ENCODE measurements at places on chromosomes 11 and 22.

GRCh38 chr22:48644108-48644507, 1183.6 kb downstream of the BRD1 start:
- DNase-seq, result no peak

DNA sequence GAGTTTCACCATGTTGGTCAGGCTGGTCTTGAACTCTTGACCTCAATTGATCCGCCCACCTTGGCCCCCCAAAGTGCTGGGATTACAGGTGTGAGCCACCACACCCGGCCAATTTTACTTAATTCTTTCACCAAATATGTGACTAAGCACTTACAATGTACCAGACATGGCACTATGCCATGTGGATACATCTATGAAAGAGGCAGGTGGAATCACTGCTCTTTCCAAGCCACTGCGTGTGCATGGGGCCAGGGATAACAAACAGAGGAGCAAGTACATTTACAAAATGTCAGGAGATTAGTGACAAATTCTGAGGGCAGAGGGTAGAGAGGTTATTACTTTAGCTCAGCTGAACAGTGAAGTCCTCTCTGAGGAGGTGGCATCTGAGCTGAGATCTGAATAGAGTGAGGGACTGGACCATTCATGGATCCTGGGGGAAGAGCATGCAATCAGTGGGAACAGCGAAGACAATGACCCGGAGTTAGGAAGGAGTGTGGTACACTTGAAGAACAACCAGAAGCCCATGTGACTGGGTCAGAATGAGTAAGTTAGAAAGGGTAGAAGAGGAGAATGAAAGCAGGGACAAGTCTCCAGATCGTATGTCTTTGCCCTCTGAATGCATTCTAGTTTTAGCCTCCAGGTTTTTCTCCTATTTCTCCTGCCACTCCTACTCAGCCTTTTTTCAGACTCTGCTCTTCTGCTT, 38.3 kb upstream of the GRAMD1B start:
- no peak for DNase-seq

DNA sequence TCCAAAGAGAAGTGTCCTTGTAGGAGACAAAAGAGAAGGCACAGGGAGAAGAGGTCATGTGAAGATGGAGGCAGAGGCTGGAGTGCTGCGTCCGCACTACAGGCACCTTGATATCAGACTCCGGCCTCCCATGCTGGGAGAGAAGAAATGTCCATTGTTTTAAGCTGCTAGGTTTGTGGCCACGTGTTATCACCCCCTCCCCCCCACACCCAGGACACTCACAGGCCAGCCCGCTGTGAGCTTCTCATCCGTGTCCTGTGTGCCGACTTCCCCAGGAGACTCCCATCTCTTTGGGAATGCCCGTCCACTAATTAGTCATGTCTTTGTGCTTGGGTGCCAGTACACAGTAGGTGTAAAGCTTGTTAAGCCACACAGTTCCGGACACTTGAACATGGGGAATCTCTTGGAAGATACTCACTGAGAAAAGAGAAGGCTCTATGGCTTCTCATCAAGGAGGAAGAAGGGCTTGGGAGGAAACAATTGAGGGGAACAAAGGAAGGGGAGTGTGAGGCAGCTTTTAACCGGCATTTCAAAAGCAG, 1234.7 kb downstream of the TBC1D22A start:
- no peak for DNase-seq

- DNase-seq, result no peak
These were observed 42.2 kb upstream of the CD44 start for GRCh38 chr11:35096723-35097122.

DNA sequence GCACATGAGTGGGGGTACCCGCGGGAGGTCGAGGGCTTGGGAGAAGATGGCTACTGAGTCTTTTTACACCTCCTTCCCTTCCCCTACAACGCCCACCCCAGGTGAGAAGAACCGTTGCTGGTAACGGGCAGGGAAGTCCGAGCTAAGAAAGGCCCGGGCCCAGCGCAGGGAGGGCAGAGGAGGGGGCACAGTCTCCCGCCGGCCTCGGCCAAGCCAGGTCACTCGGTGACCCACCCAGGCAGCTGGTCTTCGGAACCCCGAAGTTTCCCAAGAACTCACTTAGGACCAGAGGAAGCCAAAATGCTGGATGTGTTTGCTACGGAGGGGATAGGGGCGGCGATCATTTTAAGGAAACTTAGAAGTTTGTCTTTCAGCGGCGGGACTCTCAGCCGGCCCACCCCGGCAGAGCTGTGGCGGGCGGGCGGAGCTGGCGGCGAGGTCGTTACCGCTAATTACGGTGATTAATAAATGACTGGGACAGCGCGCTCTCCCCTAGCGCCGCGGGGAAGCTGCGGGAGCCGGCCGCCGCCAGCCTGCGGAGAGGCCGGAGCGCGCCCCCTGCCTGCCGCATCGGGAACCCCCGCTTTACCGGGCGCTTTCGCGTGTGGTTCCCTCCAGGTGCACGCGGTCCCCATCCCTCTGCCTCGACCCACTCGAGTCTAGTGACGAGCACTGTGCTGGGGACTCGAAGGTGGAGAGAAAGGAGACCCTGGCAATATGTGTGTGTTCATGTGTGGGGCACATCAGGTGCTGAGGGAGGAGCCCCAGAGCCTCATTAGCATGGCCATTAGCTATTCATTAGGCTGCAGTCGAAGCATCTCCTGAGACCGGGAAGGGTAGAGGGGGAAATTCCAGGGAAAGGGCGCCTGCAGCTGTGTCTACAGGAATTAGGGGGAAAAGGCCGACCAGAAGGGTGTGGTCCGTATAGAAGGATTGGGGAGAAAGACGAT, 945 bp downstream of the ROBO3 start:
- no peak for DNase-seq

GRCh38 chr22:43853328-43853931, 8.9 kb downstream of the SULT4A1 start:
- no peak for DNase-seq

GRCh38 chr22:19476023-19476422, 3.0 kb downstream of the UFD1 start:
- no peak for DNase-seq

- no peak for DNase-seq
These were observed 96.2 kb downstream of the PDHX start for GRCh38 chr11:35012467-35013191.

DNA sequence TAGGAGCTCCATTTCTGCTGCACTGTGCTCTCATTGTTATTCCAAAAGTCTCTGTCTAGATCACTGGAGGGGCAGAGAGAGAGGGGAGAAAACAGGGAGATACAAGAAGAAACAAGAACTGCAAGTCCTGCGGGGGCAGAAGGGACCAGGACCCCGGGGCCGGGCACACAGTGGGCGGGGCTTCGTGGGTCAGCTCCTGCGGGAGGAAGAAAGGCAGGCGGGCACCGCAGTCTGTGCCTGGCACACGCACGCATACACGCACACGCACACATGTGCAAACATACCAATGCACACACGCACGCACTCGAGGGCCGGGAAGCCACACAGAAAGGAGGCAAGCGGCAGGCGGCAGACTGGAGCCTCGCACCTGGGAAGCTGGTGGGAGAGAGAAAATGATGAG, 33.6 kb downstream of the SYT7 start:
- no peak for DNase-seq

- DNase-seq, result no peak
These were observed 817.4 kb downstream of the OPCML start for GRCh38 chr11:132714859-132715440.

DNA sequence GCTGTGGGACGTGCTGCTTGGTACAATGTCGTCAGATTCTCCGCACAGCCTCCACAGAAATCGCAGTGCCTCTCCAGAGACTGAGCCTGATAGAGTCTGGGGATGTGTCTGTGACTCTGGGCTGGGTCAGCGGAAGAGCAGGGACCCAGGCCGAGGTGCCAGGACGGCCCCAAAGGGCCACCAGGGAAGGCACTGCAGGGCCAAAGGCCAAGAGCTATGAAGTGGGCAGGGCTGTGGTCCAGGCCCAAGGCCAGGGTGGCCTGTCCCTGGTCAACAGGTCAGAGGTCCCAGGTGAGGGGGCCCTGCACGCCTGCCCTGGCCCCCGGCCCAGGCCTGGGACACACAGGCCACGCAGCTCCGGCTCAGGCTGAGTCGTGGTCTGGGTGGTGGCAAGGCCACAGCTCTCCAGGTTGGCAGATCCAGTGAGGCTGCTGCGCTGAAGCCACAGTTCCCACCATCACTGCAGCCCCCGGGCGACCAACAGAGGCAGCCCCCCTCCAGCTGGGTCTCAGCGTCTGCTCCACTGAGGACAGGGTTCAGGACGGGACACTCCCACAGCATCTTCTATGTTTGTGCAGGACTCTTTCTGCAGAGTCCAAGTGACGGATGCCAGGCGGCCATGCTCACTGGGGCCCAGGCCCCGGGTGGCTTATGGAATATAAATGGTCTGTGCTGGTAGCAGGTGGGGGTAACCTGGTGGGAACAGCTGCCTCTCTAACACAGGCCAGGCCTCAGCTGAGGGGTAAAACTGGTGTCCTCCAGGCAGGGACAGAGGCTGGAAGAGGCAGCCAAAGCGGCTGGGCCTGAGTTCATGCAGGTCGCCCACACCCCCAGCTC, 4.8 kb upstream of the PIM3 start:
- DNase-seq, result no peak

DNA sequence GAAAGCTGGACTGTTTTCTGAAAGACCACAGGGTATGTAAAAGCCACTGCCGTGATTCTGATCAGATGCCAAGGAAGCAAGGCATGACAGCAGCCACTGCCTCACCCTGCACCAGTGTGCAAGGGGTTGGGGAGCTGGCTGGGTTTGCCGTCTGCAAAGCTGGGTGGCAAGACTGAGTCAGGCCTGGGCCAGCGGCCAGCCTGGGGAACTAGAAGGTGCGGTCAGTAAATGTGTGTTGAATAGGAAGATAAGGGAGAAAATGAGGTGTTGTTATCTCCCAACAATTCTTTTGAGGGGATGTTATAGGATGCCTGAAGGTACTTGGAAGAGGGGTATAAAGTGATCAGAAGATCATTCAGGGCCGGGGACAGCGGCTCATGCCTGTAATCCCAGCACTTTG, 8.0 kb downstream of the VSTM5 start:
- DNase-seq, result peak; percentile 74

- DNase-seq, result no peak
These were observed 330.2 kb upstream of the B3GAT1 start for GRCh38 chr11:134742224-134742612.

DNA sequence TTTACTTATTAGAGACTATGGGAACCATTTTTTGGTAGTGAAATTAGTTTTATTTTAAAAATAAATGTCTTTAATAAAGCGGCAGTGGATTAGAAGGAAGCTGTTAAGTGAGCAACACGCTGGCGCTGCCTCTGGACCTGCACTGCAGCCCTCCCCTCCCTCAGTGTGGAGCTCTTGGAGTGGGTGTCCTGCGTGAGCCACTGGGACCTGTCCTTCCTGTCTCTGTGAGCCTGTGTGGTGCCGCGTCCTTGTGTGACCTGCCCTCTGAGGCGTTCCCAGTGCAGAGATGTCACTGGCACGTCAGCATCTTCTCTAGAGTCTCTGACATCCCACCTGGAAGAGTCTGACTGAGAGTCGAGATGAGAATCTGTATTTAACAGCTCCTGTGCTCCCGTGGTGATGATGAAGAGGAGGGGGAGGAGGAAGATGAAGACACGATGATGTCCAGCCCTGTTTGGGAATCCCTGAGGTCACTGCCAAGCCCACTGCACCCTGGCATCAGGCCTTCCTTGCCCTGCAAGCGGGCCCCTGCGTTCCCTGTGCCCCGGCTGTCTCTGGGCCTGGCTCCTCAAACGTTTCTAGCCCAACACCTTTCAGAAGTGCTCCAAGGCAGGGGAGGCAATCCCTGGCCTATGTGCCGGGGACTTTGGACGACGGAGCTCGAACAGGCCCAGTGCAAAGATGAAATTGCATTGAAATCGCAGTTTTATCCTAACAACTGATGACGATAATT, 271.8 kb downstream of the TBC1D22A start:
- DNase-seq, result no peak

DNA sequence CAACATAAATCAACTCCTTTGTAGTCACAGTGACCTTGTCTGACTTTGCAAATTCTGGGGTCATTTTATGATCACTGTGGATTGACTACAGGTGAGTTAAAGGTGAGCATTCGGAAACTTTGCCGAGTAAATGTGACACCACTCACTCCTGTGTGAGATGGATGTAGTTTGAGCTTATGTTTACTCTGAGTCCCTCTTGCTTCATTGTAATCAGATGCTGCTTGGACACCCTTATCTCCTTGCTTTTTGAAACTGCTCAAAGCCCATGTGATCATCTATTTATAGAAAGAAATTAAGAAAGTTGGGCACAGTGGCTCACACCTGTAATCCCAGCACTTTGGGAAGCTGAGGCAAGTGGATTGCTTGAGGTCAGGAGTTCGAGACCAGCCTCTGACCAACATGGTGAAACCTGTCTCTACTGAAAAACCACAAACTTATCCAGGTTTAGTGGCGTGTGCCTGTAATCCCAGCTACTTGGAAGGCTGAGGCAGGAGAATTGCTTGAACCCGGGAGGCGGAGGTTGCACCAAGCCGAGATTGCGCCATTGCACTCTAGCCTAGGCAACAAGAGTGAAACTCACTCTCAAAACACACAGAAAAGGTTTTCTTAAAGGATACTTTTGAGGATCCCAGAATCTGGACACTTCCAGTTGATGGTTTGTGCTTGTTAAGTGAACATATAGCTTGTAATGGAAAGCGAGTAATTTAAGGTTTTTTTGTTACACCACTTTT, 7.2 kb downstream of the FAM118A start:
- DNase-seq, result no peak

GRCh38 chr11:12085371-12086251, 24.8 kb upstream of the MICAL2 start:
- DNase-seq, result no peak

DNA sequence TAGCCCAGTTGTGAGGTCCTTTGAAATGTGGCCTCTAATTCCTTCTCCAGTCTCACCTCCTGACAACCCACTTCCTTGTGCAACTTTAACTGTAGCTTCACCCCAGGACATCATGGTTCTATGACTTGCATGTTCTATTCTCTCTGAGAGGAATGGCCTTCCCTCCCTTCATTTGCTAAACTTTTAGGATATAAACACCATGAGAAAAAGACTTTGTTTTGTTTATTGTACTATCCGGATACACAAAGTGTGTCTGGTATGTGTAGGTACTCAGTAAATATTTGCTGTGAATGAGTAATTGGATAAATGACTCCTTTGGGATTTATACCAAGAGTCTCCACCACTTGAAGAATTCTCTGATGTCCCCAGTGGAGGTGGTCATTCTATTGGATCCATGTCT, 547.6 kb downstream of the INSC start:
- DNase-seq, result no peak

DNA sequence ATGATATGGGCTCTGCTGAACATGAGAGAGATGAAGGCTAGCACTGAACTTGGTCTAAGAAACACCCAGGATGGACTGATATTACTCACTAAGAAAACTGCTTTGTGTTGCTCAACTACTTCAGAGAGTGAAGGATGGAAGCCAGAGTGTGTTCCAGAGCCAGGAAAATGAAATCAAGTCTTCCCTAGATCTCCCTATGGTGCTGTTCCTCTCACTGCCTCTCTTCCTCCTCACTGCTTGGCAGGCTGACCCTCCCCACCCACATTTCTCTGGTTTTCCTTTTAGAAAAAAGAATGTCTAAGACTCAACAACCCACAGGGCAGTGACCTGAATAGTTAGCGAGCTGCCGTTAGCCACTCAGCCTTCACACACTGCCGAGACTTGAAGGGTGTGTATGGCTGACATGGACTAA, 65.6 kb downstream of the CCDC81 start:
- DNase-seq, result no peak

GRCh38 chr11:94417386-94417987, 16.3 kb upstream of the GPR83 start:
- DNase-seq, result no peak

- DNase-seq, result no peak
These were observed 51.7 kb upstream of the FBXO3 start for GRCh38 chr11:33825854-33826560.
